ENCODE measurements at places on chromosomes 11 and 22.

DNA sequence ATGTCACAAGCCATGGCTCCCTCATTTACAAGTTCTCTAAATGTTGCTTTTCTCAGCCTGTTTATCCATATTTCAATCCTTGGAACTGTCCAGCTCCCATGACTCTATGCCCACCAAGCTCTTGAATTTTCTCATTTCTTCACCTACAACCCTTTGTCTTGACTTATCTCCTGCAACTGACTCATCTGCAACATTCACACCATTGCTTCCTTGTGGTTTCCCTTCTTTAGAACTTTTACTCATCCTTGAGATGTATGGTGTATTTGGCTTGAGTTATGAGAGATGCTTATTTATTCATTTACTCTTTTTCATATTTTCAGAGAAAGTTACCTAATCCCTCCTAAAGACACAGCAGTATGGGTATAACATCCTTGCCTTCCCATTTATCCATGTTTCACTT lies 18.8 kb downstream of the TRIM34 start:
- no peak for DNase-seq

DNA sequence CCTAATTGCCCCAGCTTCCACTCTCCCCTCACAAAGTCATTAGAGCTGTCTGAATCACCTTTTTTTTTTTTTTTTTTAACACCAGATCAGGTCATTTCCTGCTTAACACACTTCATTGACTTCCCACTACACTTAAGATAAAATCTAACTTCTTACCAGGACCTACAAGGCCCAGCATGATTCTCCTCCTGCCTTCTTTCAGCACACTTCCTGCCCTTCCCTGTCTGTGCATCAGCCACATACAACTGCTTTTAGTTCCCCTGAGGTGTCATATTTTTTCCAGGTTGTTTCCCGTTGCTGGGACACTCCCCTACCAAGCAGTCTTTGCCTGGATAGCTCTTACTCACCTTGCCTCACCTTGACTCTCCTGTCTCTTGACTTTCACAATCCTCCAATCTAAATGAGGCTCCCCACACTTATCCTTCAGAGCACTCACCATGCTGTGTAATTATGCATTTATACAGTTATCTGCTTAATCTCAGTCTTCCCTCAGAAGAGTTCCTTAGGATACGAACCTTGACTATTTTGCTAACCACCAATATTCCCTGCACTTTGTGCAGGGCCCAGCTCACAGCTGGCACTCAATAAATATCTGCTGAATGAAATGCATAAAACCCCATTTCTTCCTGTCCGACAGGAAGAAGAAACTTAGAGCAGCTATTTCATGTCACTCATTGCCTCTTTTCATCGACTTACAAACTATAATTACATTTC lies 96.6 kb upstream of the AKIP1 start:
- DNase-seq, result no peak

- DNase-seq, result no peak
Observed at GRCh38 chr11:70595016-70595415, 196.7 kb downstream of the CTTN start.

DNA sequence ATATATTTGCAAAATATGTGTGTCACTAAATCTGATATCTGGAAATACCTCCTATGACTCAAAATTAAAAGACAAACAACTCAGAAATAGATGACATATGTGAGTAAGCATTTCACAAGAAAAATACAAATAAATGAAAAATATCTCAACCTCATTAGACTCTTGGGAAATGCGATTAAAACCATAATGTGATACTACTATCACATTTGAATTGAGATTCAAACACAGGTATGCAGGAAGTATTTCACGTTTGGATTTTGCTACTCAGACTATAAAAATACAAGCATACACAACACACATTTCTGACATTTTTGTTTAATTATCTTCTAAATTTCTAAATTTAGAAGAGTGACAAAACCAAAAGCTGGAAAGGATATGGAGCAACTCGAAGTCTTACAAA lies 811.9 kb upstream of the LRRC4C start:
- no peak for DNase-seq

DNA sequence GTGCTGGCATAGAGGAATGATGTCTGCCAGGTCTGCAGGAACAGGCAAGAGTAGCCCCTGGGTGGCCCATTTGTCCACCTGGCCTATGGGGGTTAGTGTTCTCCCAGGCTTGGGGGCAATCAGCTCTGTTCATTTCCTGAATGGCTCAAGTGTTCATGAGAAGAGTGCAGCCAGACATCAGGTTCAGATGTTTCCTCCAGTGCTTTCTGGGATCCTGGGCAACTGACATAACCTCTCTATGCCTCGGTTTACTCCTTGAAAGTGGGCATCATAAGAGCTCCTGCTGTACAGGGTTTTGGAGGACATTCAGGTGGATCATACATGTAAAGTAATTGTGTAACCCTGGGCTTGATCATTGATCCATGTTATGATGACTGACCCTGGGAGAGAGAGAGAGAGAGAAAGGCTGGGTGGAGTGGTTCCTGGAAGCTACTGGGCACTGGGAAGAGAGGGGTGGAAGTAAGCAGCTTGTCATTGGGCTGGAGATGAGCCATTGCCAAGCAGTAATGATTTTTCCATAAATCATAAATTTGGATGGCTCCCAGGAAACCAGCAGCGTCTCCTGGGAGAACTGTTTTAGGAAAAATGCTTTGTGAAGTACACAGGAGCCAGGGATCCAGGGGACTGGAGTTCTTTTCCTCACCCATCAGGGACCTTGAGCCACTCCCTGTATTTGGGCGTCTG lies 30.2 kb upstream of the ACCSL start:
- DNase-seq, result no peak

Data from GM06990 (cell line).